ENCODE measurements at places on chromosomes 1 and 21.
A peak's percentile ranks its signal among the peaks of the same experiment; 100 is the strongest.

DNA sequence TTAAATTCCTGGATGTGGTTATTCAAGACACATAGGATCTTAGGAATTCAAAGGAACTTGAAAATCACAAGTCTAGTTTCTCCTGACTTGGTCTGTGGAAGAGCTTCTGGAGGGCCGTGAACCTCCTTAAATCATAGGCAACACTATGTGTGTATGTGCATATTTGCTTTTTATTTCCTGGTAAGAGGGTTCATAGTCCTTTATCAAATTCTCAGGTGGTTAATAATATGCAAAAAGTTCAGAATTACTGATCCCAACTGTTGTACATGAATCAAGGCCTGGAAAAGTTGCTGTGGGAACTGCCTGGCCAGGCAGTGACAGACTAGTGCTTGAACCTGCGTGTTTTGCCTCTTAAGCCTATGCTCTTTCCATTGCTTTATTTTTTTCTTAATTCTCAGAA is 12.9 kb downstream of the MTR start:
- no peak for DNase-seq

GRCh38 chr21:46561445-46562090 is 43.3 kb downstream of the S100B start:
- no peak for DNase-seq

DNA sequence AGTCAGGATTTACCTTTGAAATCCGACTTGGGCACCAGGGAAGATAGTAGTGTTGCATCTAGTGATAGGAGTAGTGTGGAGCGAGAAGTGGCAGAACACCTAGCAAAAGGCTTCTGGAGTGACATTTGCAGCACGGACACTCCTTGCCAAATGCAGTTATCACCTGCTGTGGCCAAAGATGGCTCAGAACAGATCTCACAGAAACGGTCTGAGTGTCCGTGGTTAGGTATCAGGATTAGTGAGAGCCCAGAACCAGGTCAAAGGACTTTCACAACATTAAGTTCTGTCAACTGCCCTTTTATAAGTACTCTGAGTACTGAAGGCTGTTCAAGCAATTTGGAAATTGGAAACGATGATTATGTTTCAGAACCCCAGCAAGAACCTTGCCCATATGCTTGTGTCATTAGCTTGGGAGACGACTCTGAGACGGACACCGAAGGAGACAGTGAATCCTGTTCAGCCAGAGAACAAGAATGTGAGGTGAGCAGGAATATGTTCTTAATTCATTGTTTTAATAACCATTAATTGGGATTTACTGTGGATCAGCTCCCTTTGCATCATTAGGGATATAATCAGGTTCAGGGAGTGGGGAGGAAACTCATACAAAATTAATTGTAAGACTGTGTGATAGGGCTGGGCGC is 28.3 kb downstream of the BACH1 start:
- no peak for DNase-seq

GRCh38 chr1:7991504-7992440 is 30.3 kb downstream of the PARK7 start:
- no peak for DNase-seq

DNA sequence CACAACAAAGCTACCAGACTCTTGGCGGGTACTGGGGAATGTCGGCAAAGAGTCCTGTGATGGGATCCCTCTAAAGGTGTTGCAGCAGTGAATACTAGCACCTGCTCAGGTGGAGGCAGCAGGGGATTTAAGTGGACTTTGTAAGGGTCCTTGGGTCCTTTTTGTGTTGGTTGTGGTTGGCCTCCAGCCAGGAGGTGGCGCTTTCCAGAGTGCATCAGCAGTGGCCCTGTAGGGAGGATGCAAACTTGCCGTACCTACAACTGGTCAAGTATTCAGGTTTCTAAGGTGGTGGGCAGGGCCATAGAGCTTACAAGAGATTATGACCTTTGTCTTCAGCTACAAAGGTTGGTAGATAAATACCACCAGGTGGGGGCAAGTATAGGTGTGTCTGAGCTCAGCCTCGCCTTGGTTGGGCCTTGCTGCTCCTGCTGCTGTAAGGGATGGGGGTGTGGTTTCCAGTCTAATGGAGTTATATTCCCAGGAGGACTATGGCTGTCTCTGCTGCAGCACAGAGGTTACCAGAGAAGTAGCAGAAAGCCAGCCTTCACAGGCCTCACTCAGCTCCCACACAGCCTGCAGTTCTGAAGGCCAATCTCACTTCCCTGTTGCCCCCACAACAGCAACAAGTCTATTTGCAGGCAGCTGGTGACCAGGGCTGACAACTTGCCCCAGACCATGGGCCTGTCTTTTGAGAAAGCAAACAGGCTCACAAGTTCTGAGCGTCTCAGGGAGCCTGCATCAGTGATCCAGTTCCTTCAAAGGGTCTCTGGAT is 7.3 kb downstream of the OR2M5 start:
- DNase-seq = no peak

DNA sequence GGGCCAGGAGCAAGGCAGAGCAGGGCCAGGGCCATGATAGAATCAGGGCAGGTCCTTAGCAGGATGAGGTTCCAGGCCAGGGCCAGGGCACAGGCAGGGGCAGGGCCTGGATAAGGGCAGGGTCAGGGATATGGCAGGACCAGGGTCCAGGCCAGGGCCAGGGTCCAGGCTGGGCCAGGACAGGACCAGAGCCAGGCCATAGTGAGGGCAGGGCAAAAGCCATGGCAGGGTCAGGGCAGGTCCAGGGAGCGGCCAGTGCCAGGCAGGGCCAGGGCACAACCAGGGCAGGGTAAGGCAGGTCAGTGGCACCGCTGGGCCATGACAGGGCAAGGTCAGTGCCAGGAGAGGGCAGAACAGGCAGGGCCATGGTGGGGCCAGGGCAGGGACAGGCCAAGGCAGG is 152.2 kb downstream of the LIPI start:
- DNase-seq = no peak

- no peak for DNase-seq
Measured at GRCh38 chr1:167762061-167762746, 40.4 kb downstream of the MPZL1 start.

- DNase-seq = no peak
Measured at GRCh38 chr1:213281640-213282301, 230.7 kb downstream of the RPS6KC1 start.

DNA sequence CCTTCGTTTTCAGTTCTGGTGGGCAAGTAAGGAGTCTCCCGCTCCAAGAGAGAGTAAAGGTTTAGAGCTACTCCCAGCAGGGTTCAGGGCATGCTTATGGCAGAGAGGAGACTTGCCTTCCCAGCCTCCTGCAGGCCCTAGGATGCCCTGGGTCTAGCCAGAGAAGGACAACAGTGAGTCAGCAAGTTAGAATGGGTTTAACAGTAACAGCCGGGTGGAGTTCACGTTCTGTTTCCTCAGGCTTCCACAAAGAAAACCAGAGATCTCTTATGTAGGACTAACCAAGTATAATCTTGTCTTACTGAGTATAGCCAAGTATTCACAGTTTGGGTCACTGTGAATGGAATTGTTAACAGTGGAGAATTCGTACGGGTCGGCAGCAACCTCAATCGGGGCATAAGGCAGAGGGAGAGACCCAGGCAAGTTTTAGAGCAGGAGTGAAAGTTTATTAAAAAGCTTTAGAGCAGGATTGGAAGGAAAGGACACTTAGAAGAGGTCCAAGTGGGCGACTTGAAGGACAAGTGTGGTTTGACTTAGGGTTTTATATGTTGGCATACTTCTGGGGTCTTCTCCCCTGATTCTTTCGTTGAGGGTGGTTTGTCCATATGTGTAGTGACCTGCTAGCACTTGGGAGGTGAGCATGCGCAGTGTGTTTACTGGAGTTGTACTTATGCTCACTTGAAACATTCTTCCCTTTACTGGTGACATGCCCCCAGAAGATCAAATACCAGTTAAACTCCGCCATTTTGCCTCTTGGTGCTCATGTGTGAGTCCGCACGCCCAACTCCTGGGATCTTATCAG is 4.5 kb downstream of the OVAAL start:
- no peak for DNase-seq

DNA sequence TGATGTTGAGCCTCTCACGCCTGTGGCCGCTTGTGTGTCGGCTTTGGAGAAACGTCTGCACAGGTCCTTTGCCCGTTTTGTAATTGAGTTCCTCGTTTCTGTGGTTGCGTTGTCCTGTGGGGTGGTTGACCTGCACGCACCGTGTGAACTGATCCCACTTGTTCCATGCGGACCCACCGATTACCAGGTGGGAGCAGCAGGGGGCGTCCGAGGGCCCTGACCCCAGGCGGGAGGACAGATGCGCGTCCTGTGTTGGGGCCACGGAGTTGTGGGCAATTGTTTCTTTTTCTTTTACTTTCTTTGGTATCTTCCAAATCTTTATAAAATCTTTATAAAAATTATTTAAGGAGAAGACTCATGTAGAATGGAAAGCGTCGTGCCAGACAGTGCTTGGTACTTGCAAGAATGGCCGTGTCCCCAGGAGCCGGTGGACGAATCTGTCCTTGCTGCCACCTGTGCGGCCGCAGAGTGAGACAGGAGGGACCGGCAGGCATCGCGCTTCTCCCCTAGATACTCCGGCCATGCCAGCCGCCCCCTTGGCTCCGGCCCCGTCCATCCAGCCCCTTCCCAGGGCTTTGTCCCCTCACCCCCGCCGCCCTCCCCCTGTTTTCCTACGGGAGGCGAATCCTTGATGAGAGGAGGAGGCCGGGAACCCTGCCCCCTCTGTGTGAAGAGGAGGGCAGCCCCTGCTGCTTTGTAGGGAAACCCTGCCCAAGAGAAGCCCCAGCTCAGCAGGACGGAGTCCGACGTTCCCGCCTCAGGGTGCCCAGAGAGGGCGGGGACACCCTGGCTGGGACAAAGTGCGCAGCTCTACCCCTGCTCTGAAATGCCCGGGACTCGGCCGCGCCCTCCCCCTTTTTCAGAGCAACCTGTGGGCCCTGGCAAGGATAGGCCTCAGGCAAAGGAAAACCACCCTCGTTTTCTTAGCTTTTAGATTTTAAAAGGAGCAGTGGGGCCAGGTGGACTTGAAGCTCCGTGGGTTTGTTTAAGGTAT is 41.7 kb downstream of the PRKCZ start:
- DNase-seq = no peak

- no peak for DNase-seq
Measured at GRCh38 chr1:152107031-152107983, 7.9 kb downstream of the TCHH start.

- DNase-seq = no peak
Measured at GRCh38 chr21:33362044-33362555, 37.3 kb downstream of the IFNAR1 start.

DNA sequence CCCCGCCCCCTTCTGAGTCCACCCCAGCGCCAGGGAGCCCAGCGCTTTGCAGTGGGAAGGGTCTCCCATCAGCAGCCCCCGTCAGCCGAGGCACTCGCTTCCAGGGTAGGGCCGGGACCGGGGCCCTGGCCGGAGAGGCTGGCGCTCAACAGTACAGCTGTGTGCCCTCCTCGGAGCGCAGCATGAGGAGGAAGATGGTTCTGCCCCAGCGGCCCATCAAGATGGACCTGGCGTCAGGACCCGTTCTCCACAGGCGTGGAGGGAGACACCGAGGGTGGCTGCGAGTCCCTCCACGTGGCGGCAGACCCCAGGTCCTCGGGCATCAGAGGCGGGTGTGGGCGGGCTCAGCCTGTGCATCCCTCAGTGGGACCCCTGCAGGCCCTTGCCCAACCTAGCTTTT is 54.3 kb downstream of the MORN1 start:
- DNase-seq = no peak

DNA sequence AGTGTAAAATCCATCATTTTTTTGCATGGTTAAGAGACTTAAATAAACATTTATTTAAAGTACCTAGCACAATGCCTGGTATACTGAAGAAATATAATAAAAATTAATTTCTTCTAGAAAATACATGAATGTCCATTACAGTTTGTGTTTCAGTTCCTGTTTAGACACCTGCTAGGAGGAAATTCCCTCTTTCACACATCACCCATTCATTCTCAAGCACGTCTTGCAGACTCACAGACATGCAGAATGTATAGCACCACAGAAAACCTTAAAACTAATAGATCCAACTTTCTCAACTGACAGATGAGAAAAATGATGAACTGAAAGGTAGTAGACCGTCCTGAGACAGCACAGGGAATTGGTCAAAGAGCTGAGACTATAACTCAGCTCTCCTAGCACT is 172.2 kb upstream of the C8B start:
- no peak for DNase-seq

GRCh38 chr1:217141711-217142110 is 418.5 kb upstream of the ESRRG start:
- DNase-seq = no peak

- DNase-seq = no peak
Measured at GRCh38 chr1:26367441-26367840, 5.1 kb downstream of the ZNF683 start.

DNA sequence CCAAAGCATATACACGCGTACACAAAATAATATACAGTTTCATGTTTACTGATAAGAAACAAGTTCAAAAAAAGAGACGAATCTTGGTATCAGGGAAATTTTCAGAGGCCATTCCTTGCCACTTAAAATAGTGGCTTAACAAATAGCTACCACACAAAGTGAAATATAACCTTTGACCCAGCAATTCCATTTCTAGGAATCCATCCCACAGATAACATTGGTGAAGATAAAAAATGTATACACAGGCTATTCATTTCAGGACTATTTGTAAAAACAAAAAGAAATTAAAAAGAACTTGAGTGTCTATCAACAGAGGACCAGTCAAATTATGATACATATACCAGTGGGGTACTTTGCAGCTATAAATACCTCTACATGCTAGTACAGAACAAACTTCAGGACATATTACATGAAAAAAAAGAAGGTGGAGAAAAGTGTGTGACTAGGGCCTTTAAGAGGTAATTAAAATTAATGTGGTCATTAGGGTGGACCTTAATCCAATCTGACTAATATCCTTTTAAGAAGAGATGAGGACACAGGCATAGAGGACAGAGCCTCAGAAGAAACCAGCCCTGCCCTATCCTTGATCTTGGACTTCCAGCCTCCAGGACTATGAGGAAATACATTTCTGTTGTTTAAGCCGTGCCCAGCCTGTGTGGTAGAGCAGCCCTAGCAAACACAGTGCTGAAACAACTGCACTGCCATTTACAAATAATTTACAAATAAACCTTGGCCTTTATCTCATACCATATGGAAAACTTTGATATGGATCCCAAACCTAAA is 7.8 kb downstream of the UBE2G2 start:
- no peak for DNase-seq

GRCh38 chr1:54995835-54996234 is 2.9 kb upstream of the BSND start:
- DNase-seq = no peak

DNA sequence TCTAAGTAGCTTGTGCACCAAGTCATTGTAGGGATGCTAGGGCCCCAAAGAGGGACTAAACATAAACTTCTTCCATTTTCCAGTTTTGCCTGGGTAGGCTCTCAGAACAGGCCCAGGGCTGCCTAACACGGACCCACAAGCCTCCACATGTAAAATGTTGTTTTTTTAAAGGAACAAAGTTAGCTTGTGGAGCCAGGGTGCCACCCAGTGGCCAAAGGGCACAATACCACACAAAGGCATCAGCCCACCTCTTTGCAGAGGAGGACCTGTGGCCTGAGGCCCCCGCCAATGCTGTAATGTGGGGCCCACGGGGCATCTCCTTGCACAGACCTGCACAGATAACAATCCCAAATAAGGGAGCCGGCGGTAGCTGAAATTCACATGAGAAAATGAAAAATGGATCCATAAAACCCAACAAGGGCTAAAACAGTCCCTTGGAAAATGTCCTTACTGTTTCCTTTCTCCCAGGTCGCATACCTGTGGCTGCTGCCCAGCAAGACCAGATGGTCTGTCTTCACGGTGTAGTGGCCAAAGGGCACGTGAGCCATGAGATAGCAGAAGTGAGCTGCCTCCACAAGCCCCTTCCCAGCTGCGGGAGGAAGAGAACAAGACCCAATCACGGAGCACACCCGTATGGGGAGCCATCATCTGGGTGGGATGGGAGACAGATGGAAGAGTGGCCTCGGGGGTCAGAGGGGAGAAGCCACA is 23.8 kb downstream of the SEC16B start:
- DNase-seq = peak; percentile 31

GRCh38 chr1:119394085-119394484 is 20.9 kb upstream of the HSD3B2 start:
- DNase-seq = no peak

All from breast epithelium (tissue), 4 donors.